ENCODE measurements at places on chromosomes 1 and 21.
A peak's percentile ranks its signal among the peaks of the same experiment; 100 is the strongest.

DNA sequence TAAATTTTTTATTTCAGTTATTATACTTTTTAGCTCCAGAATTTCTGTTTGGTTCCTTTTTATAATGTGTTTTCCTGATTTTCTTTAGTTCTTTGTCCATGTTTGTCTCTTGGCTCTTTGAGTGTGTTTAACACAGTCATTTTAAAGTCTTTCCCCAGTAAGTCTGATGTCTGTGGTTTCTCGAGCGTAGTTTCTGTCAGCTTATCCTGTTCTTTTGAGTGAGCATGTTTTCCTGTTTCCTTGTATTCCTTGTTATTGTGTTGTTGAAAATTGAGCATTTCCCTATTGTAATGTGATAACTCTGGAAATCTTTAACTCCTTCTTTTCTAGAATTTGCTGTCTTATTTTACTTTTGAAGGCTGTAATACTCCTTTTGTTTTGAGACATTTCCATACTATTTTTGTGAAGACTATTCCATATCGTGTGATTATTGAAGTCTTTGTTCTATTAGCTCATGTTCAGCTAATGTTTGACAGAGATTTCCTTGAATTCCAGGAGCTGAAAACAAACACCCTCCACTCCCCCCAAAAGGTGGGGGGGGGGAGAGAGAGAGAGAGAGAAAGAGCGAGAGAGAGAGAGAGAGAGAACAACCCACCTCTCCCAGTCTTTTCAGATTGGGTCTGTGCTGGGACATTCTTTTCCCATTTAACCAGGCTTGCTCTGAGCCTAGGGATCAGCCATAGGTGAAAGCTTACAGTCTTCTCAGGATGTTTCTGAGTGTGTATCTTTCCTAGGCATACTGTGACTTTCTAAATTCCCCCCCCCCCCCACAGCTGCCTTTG lies 38.3 kb downstream of the SDCCAG8 start:
- DNase-seq: no peak

GRCh38 chr1:11481019-11481418 lies 2.1 kb downstream of the DISP3 start:
- DNase-seq: no peak

- no peak for DNase-seq
These were observed at the start of gene ASCL5 for GRCh38 chr1:201126832-201127754. ASCL5 (minus strand) TSS chr1:201127184; CDS start chr1:201115372, 11,812 bp downstream.

DNA sequence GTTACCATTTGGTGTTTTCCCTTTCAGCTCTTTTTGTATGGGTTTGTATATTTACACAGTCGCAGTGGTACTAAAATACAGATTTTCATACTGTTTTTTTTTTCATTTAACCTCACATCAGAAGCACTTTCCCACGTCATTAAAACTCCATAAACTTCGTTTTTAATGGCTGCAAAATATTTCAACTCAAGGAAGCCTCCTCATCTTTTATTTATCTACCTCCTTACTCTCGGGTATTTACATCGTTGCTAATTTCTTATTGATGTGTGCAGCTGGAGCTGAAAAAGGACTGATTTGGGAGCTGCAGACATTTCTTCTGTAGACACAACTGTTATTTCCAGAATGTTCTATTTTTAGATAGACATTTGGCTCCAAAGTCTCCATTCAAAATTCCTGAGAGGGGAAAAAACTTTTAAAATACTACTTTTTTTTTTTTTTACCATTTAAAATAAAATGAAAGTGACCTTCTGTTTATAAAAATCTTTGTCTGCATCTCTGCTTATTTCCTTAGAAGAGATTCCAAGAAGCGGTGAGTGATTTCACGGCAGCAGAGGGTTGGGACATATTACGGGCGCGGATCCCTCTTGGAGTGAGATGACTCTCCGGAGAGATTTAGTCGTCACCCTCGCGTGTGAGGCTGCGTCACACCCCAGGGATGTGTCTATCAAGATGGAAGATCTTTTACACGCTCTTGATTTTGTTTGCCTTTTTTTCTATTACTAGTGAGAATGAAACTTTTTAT lies 10.1 kb downstream of the RUNX3 start:
- DNase-seq: no peak

GRCh38 chr1:207923561-207923960 lies 12.6 kb upstream of the CD34 start:
- DNase-seq: no peak

- no peak for DNase-seq
These were observed 97.6 kb downstream of the TOMM20 start for GRCh38 chr1:235030919-235031596.

GRCh38 chr1:55820501-55820900 lies 605.3 kb upstream of the USP24 start:
- no peak for DNase-seq

DNA sequence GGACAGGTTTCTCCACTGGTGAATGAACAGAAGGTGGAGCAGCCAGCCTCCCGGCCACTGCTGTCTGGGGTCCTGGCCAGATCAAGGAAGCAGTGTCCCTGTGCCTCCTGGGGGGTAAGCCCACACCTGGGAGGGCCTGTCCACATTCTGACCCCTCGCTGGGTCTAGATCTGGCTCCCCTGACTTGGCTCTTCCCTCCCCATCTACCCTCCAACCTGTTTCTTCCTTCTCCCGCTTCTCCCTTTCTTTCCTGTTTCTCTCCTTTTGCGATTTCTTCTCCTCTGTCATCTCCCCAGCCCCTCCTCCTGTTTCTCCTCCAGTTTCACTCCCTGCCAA lies 378 bp downstream of the RORC start:
- no peak for DNase-seq

GRCh38 chr21:35150562-35151226 lies 101.6 kb upstream of the RUNX1 start:
- no peak for DNase-seq

- DNase-seq: peak; percentile 86
These were observed 4.2 kb upstream of the ECE1 start for GRCh38 chr1:21294266-21294989.

- peak; percentile 24 for DNase-seq
These were observed 14.3 kb upstream of the MUL1 start for GRCh38 chr1:20521960-20522861.

DNA sequence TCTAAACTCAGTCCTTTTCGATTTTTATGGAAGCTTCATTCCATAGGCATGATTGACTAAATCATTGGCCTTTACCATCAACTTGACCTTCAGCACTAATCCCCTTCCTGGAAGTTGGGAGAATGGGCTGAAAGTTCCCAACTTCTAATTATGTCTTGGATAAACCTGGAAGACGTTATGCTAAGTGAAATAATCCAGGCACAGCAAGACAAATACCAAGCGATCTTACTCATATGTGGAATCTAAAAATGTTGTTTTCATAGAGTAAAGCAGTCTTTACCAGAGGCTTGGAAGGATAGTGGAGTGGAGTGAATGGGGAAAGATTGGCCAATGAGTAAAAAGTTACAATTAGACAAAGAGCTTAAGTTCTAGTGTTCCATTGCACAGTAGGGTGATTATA lies 1453.2 kb downstream of the PLA2G4A start:
- DNase-seq: no peak

DNA sequence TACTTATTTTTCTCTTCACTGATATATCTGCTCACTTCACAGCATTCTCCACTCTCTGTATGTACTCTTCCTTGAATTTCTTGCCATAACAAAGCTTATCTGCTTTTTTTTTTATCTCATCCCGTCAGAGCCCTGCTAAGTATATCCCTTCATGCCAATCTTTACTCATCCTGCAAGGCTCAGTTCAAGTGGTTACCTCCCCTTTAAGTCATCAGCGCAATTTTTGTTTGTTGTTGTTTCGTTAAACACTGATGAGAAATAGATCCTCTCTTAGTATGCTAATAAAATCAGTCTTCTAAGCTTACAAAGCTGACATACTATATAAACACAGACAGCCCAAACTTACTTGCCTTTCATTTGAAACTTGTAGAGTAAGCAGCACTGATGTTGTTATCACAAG lies 17.8 kb downstream of the COL24A1 start:
- DNase-seq: no peak

DNA sequence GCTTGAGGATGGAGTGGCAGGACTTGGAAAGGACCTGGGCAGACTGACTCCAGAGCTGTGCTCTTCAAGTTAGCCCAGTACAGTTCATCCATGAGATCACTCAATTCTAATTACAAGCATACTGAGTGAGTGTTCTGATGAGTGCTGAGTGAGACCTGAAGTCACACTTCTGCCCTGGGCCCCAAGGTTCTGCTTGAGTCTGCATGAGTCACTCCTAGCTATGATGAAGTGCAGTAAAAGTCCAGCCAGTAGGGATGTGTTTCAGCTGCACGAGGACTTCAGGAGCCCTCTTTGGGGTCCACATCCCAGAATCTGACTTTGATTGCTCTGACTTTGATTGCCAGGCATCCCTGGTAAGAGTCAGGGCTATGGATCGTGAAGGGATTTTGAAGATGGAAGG lies 35.8 kb downstream of the PLEKHA6 start:
- DNase-seq: no peak

DNA sequence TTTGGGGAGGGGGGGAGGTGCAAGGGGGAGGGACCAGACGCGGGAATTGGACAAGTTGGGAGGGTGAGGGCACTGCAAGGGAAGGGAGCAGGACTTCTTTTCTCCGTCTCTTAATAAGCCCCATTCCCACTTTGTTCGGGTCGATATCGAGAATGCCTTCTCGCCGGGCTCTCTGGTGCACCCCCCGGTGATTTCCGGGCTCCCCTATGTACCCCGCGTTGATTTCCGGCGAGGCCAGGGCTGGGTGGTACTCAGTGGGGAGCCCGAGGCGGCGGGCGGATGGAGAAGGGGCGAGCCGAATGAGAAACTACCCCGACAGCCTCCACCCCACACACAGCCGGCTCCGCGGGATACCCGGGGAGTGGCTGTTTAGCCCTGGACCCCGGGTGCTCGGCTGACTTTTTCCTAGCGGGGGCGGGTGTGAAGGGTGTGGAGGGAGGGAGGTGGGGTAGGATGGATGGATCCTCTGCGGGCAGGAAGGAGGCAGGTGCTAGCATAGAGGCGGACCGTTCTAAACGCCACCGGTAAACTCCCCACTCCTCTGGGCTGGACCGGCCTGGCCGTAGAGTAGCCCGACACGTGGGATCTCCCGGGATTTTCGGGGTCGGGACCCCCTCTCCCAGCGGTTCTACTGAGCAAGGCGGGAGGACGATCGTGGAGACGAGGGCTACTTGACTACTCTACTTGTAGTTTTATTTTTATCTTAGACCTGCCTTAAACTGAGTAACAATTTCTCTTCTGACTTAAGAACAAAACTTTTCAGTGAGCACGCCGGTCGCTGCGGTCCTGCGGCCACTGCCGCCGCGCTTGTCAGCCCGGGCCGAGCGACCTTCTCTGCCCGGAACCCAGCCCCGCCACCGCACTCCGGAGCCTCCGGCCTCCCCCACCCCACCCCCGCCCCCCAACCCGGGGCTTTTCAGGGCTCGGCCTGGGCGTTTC lies 1.0 kb downstream of the RNF220 start:
- DNase-seq: no peak

GRCh38 chr21:40792691-40793456 lies 54.1 kb downstream of the DSCAM start:
- no peak for DNase-seq

GRCh38 chr21:41068967-41069642 lies 98.9 kb upstream of the BACE2 start:
- peak; percentile 32 for DNase-seq

DNA sequence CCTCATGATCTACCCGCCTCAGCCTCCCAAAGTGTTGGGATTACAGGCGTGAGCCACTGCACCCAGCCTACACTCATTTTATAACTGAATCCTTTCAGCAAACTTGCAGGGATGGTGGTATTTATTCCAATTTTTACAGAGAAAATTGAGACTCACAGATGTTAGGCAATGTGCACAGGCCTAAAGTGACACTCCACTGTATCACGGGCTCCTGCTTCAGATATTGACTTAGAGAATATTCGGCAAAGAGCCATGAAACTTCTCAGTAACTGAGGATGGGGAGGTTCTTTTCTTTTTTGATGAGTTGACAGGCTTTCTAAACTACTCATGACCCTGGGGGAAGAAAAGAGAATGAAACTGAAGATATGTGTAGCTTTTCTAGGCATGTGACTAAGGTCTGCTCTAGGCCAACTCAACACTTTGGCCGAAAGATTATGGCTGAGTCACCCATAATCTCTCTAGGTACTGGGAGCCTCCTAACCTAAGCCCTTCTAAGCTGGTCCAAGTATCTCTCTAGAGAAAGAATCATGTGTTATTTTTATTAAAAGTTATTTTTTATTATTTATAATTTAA lies 19.9 kb upstream of the PTCH2 start:
- DNase-seq: no peak

DNA sequence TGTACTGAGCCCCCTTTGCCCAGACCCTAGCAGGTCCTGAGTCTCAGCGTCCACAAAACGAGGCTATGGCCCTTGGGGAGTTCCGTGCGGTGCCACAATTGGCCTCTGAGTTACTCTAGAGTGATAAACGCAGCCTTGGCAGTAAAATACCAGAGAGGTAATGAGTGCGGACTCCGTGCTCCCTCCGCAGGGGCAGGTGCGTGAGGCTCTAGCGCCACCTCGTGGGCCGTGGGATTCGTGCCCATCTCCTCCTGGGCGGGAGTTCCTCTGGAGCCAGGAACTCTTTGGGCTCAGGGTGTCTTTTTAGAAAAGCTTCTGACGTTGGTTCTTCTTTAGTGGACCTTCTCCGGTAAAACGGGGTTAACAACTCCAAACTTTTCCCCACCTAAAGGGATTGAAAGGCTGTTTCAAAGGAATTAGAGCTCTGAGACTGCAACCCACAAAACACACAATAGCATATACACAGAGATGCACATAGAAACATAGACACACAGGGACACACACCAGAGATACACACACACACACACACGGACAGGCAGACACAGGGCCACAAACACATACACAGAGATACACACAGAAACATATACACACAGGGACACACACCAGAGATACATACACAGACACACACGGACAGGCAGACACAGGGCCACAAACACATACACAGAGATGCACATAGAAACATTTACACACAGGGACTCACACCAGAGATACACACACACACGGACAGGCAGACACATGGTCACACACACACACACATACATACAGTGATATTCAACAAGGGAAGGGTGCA lies 99.4 kb downstream of the KCNJ15 start:
- peak; percentile 67 for DNase-seq

GRCh38 chr1:180611016-180611930 lies 20.5 kb upstream of the XPR1 start:
- DNase-seq: no peak

- DNase-seq: no peak
These were observed 173.4 kb downstream of the SETD4 start for GRCh38 chr21:35886887-35887286.

DNA sequence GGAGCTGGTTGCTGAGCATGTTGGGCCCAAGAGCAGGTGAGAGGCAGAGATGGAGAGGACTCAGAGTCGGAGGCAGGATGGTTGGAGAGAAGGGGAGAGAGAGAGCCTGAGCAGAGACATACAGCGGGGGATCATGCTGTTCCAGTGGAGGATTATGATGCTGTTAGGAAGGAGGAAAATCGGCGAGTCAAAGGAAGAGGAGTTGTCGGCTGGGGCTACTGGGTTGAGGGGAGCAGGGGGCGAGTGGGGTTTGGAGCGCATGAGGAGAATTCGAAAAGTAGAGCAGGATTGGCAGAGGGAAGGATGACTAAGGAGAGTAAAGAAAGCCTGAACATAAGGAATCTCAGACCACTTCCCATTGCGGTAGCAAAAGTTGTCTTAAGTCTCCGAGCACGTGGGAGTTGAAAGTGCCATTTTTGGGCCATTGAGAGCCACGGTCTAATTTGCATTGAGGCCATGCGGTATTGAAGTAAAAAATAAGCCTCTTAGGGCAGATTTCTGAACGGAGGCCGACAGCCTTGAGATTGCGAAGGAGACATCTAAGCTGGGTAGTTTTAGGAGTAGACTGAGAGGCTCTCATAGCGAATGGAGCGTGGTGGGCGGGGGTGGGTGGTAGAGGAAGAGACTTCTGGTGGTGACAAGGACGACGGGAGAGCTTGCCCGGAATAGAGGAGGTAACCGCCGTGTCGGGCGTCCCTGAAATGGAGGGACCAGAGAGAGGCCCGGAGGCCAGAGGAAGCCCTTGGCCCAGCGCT lies 140.4 kb upstream of the ETV3 start:
- no peak for DNase-seq
